ENCODE measurements at places on chromosomes 11 and 22.

- DNase-seq, result no peak
These were observed 43.5 kb downstream of the GGTLC2 start for GRCh38 chr22:22687638-22688500.

DNA sequence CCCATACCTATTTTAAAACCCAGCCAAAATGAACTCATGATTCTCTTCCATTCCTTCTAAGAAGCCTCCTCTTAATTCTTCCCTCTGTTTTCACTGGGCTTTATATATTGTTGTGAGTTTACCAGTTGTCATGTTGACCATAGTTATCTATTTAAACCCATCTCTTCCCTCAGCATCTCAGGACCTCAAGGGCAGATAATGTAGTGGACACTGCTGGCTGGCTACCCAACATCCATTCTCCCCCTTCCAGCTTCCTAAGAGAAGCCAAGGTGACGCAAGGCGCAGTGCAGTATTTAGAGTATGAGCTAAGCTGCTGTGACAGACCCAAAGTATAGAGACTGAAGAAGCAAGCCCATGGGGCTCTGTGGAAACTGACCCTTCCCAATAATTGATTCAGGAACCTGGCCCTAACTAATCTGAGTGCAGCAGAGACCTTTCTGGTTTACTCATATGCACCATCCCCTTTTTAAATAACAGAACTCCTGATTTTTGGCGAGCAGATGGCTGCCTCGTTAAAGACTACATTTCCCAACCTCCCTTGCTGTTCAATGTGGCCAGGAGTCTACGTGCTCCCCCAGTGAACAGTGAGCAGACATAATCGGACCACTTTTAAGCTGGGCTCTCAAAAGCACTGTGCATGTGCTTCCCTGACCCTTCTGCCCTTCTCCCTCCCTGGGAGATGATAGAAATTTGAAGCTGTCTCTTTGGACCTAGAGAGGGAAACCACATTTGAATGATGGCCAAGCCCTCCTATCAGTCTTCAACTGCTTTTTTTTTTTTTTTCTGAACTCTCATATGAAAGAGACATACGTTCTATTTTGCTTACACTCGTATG, 28.1 kb upstream of the CREB3L1 start:
- no peak for DNase-seq

GRCh38 chr11:103279821-103280220, 170.6 kb downstream of the DYNC2H1 start:
- DNase-seq, result no peak

- DNase-seq, result no peak
These were observed 25.1 kb upstream of the GUCY1A2 start for GRCh38 chr11:107043242-107044006.

- DNase-seq, result no peak
These were observed 1.2 kb downstream of the USP2 start for GRCh38 chr11:119380160-119380826.

GRCh38 chr22:36612458-36612857, 83.5 kb upstream of the EIF3D start:
- DNase-seq, result no peak

- DNase-seq, result no peak
These were observed 651.3 kb upstream of the KIRREL3 start for GRCh38 chr11:127651888-127652221.

DNA sequence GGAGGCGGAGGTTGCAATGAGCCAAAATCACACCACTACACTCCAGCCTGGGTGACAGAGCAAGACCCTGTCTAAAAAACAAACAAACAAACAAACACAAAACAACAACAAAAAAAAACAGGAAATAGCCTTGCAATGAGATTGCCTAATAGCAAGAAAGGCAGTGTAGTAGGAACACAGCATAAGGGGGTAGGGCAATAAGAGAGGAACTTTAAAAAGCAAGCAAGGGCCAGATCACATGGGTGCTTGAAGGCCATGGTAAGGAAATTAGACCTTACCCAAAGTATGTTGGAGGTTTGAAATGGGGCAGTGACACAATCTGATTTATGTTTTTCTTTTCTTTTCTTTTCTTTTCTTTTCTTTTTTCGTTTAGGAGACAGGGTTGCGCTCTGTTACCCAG, 34.7 kb upstream of the NRIP3 start:
- no peak for DNase-seq

GRCh38 chr11:77141034-77141433, 13.0 kb downstream of the MYO7A start:
- no peak for DNase-seq

DNA sequence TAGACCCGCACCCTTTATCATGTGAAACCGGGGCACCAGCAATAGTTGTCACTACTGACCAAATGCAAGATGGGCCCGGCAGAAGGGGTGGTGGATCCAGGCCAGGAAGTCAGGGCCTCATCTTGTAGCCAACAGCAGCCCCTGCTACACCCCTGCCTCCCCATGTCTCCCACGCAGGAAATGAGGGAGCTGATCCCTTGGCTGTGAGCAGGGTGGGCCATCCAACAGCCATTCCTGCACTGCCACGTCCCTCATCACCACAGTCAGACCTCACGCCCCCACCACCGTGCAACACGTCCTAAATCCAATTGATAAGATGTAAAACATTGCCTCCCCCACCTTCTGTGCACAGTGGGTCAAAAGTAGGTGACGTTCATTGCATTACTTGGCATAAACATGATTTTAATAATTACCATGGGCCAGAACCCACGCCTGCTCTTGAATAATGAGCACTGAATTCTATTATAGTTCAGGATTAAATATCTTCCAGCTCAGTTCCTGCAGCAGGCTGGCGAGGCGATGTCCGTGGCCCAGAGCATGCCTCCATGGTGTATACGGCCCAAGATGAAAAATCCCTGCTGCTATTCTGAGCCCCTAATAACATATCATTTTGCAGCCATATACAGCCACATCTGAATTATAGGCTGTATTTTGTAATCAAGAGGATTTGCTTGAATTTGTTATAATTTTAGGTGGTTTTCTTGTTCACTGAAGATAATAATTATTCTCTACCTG, 1373.8 kb downstream of the BRD1 start:
- no peak for DNase-seq

GRCh38 chr22:49865156-49865555, 11.5 kb downstream of the ZBED4 start:
- no peak for DNase-seq

GRCh38 chr22:26650722-26651421, 6.5 kb upstream of the MIAT start:
- DNase-seq, result no peak

DNA sequence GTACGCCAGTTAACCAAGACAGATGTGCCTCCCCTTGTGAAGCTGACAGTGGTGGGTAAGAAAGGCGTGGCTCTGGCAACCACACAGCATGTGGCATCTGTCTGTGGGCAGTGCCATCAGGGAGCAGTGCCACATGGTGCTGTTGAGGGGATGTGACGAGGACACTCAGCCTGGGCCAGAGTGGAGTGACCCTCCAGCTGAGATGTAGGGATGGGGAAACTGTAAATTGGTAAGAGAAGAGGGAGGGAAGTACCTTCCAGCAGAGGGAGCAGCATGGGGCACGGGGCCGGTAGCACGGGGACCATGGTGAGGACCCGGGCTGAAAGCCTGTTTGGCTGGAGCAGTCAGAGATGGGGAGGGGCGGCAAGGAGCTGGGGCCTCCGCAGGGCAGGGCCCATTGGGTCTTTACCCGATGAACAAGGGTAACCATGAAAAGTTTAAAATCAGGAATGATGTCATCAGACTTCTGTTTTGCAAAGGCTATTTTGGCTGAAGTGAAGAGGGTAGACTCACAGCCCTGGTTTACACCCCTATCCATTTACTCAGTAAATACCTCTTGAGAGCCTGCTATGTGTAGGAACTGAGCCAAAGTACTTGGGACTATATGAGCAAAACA, 10.4 kb downstream of the TMPRSS6 start:
- no peak for DNase-seq

GRCh38 chr11:3201112-3201581, 17.5 kb downstream of the MRGPRG start:
- DNase-seq, result no peak

DNA sequence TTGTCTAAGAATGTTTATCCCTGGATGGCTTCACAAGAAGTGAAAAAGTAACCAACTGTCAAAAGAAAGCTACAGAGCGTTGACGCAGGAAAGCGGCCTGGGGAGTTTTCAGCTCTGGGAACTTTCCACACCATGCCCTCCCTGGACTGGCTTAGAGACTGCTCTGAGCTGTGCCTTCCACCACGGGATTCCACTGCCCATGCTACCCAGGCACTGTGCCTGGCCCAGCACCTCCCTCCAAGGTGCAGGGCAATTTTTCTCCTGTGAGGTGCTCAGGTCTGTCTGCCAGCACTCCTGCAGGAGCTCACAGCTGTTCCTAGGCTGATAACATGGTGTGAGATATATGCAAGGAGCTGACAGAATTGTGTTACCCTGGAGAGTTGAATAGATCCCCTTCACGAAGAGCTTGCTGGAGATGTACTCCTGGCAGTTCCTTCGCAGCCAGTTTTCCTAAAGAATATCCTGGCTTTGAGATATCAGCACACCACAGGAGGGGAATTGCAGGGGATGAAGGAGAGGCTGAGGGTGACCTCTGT, 258.3 kb upstream of the B3GAT1 start:
- DNase-seq, result no peak

- no peak for DNase-seq
These were observed 53.9 kb upstream of the RCE1 start for GRCh38 chr11:66789097-66789890.

GRCh38 chr11:7572001-7572712, 58.4 kb downstream of the PPFIBP2 start:
- no peak for DNase-seq

GRCh38 chr11:64107303-64107702, 58.6 kb downstream of the MACROD1 start:
- no peak for DNase-seq

- no peak for DNase-seq
These were observed 86.2 kb downstream of the BDNF start for GRCh38 chr11:27614092-27614491.

DNA sequence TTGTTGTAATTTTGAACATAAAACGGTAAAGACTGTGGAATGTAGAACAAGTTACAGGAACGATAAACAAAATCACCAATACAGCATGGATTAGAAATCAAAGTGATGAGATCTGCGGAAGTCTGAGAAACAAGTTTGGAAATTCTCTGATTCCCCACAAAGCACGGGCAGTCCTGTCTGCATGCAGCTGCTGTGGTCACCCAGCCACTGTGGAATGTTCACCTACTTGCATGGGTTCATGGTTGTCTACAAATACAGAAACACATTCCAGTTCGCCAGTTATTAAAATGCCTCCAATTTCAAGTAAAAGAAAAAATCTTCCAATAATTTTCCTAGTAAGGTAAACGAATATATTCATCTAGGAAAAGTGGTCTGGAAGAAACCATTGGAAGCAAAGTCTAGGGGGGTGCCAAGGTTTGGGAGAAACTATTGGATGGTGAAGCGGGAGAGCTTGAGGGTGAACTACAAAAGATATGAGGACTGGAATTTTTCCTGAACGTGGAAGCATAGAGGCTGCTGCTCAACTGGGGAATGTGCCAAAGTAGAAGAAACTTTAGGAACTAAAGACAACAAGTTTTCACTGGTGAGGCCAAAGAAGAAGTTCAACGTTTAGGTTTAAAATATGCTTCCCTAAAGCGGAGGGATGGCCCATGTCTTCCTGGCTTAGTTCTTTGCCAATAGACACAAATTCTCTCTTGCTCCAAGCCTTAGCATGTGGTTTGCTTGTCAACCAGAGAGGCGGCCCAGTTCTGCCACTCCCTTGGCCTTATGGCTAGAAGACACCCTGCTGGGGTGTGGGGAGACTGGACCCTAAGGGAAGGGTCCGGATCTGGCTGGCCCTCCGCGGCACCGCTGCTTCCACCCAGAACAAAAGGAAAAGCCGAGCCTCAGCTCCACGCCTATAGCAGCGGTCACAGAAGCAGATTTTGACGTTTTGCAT, 70.2 kb downstream of the CTTN start:
- no peak for DNase-seq
